G401 (cell line): ENCODE measurements at places on chromosomes 11 and 22. TPM values are rescaled to one million over a fixed set of nuclear protein-coding genes. Genes with fewer than 3 reads are reported as not detected.

ZBTB16 gene
- not detected in 2 replicates for total RNA-seq

OR8G5 gene
- total RNA-seq = not detected in 2 replicates

FGF19 gene
- total RNA-seq = not detected in 2 replicates

KRTAP5-11 gene
- total RNA-seq = not detected in 2 replicates

TMEM191C gene
- 2.0 and 13.5 TPM in 2 replicates for total RNA-seq

OLFML1 gene
- 39.3 and 54.5 TPM in 2 replicates for total RNA-seq

IL17REL gene
- total RNA-seq = not detected in 2 replicates

RNF215 gene
- 20.5 and 23.2 TPM in 2 replicates for total RNA-seq

DNA sequence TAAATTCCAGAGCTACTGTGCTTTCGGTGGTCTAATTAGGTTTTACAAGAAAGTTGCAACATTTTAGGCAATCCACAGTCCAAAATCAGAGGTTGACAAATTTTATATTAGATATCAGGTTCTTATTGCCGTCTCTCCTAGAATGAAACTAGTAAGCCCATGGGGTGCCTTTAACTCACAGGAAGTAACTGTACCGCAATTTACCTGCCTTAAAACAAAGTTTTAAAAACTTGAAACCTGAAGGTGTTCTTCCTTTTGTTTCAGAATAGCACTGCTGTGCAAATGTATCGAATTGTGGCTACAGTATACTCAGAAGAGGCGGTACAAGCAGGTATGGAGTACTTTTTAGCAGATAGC is 77.2 kb downstream of the PISD start:
- no peak for DNase-seq

GRCh38 chr11:10580623-10581022 is 12.2 kb upstream of the LYVE1 start:
- DNase-seq = no peak

GRCh38 chr11:13674799-13675509 is 6.5 kb downstream of the FAR1 start:
- no peak for DNase-seq

DNA sequence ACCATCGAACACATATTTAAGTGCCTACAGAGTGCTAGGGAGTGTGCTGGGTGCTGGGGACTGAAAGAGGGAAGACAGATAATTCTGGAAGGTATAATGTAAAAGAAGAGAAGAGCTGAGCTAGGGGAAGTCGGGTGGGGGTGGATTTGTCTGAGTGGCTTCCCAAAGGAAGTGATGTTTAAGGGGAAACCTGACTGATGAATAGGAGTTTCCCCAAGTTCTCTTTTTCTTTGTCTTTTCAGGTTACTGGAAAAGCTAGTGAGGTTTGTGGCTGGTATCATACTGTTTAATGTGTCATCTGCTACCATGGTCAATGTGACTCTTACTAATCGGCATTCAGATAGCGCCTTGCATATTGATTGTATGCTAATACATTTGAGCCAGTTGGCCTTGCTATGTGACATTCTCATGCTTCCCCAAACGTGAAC is 151.6 kb upstream of the MTMR2 start:
- DNase-seq = no peak

DNA sequence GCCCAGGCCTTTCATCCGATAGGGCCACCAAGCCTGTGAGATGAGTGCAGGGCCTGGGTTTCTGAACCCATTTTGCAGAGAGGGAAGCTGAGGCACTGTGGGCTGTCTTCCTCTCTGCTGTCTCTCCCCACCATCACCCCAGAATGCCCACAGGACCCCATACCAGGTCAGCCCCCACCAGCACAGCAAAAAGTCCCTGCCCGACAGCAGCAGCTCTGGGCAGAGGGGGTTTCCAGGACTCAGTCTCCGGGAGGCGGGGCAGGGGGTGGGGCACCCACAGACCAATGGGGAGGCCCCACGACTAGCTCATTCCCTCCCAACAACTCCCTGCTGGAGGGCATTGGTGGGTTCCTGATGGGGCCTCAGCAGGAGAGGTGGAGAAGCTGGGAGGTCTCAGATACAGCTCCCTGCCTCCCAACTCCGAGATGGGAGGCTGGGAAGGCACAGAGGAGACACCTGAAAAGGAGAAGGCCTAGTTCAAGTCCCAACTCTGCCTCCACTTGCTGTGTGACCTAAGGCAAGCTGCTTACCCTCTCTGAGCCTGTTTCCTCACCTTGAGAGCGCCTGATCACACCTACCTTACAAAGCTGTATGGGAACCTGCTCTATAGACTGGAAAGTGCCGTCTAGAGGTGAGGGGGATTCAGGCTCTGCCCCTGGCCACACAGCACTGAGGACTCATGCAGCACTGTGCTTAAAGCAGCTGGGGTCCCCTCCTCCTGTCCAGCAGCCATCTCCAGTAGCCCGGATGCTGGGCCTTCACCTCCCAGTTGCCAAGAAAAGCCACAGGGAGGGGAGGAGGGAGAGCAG is 3.5 kb downstream of the CBX7 start:
- DNase-seq = peak; percentile 44

GRCh38 chr22:37636186-37636948 is 3.1 kb upstream of the SH3BP1 start:
- no peak for DNase-seq

DNA sequence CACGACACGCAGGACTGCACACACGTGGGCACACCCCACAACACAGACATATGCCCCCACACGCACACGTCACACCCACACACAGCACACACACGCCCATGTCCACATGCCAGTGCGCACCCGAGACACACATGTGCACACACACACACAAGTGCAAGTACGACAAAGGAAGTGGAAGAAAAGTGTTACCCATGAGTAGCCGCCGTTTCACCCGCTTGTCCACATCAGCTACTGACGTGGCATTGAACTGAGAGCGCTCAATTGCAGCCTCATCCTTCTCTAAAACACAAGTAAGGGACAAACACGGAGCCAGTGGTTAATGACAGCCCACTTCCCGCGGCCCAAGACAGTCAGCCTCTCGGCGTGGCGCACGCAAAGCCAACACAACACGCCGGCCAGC is 68.4 kb upstream of the TTLL12 start:
- DNase-seq = no peak

DNA sequence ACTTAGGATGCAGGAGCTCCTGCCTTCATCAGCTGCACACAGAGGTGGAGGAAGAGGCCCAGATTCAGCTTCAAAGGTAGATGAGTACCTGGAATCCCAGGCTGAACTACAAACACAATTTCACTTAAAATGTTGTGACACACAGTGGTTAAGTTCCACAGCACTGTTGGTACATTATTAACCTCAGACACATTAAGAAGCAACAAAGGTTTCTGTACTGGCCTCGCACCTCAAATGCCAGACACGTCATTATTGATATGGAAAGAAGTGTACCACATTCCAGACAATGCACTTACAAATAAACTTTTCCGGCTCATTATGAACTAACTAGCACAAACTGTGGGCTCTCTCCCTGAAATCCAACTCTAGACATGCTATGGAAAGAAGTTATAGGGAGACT is 34.6 kb downstream of the PRDM10 start:
- DNase-seq = no peak

DNA sequence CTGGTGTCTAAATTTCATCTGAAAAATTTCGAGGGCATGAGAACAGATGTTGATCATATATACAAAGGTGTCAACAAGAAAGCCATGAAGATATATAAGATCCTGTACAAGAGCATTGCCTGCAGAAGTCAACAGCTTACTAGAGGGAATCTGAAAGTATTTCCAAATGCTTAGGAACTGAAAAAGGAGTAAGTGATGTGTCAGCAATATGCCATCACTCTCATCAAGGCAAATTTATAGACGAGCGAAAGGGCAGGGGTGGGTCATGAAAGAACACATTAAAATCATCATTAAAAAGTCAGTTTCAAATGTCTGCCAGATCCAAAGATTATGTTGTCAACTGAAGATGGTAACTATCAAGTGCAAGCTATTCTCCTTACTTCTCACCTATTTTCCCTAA is 1299.0 kb downstream of the LRRC4C start:
- DNase-seq = no peak

GRCh38 chr11:88474655-88475054 is 137.1 kb upstream of the CTSC start:
- no peak for DNase-seq

DNA sequence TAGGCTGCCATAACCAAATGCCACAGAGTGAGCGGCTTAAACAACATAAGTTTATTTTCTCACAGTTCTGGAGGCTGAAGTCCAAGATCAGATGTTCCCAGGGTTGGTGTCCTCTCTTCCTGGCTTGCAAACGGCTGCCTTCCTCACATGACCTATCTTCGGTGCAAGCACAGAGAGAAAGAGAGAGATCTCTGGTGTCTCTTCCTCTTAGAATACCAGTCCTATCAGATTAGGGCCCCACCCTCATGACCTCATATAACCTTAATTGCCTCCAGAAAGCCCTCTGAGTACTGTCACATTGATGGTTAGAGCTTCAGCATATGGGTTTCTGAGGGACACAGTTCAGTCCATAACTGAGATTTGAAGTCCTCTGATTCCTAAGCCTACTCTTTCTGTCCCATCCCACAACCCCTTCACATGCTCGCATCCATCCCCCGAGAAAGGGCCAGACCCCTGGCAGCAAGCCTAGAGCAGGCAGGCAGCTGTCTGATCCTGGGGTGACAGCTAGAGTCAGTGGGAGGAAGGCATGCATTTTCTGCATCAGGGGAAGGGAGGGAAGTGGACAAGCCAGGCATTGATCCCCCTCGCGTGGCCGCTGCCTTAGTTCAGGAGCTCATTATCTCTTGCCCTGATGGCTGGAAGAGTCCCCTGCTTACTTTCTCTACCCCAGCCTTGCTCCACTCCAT is 114.1 kb downstream of the FAR1 start:
- no peak for DNase-seq

- no peak for DNase-seq
Measured at GRCh38 chr11:35365961-35366360, 53.4 kb downstream of the SLC1A2 start.

GRCh38 chr11:20113149-20113438 is 47.2 kb downstream of the DBX1 start:
- no peak for DNase-seq

GRCh38 chr11:95545116-95545875 is 244.3 kb downstream of the FAM76B start:
- no peak for DNase-seq

GRCh38 chr22:23763579-23763945 is 772 bp downstream of the C22orf15 start:
- DNase-seq = no peak

- no peak for DNase-seq
Measured at GRCh38 chr11:46721286-46721685, 2.3 kb downstream of the F2 start.

GRCh38 chr11:62333768-62334167 is 3.5 kb upstream of the ASRGL1 start:
- no peak for DNase-seq

GRCh38 chr11:124844664-124845079 is 20.6 kb upstream of the ROBO3 start:
- DNase-seq = no peak

- no peak for DNase-seq
Measured at GRCh38 chr11:7671347-7672215, 1.7 kb downstream of the CYB5R2 start.

DNA sequence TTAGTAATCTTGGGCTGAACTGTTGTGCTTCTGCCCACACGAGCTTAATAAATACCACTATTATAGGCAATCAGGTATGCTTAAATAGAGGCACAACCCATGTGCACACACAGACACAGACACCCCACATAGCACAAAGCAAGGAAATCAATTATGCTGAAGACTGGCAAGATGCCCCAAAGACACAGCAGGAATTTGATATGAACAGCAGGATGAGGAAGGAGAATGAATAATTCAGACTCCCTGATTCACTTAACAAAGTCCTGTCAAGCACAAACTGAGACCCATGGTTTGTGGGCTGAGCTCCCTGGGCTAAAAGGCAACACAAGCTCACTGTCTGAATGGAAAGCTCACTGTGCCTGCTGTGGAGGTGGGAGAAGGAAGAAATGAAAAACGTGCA is 42.5 kb downstream of the RBFOX2 start:
- DNase-seq = peak; percentile 36

DNA sequence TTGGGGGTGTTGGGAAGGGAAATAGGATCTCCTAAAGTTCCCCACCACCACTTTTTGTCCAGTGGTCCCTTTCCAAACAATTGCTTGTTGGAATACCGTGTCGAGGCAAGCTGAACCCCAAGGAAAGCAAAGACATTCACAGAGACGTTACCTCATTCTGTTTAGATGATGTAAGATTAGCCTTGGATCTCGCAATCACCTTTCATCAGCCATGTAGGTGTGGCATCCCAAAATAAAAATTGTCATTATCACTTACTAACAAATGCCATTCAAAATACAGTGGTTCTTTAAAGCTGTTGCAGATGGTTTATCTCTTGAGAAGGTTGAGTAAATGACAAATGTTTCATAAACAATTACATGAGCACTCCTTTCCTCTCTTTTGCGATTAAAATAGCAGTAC is 86.5 kb upstream of the SLC25A18 start:
- no peak for DNase-seq
